SJSA1 (cell line): ENCODE measurements at places on chromosomes 1 and 21. TPM values are rescaled to one million over a fixed set of nuclear protein-coding genes. Genes with fewer than 3 reads are reported as not detected.

The LHX4 gene
- 4.6 and 6.4 TPM in 2 replicates for total RNA-seq

The PRAMEF27 gene
- total RNA-seq: not detected in 2 replicates

The MCOLN3 gene
- total RNA-seq: 0.16 TPM in 1 of 2 replicates, not detected in the other

DNA sequence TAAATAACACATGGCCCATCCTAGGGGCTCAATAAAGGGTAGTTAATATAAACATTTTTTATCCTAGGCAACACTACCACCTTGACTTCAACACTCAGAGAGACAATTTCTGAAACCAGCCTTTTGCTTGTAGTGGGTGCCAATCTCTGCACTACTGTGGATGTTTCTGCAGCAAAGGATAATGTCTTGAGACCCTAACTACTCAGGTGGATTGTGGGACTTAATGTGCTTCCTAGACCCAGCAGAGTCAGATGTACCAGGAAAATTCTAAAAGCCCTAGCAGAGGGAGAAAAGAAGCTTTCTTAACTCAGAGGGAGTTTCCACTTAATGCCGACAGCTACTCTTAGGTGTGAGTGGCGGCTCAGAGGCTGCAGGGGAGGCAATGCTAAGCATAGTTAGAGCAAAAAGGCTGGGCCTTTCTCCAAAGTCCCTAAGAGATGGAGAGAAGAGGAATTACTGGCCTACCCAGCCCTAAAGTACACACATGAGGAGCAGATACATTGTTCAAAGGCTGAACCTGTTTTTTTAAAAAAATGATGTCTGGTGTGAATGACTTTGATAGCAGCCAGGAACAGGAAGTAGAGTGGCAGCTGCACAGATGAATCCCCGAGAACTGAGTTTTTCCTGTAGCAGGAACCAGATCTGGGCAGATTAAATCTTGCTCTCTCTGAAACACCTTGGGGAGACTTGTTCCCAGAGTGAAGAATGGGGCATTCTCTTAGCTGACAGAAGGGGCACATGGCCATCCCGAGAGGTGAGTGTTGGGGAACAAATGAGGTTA lies 33.5 kb upstream of the ABCD3 start:
- no peak for DNase-seq

GRCh38 chr1:228371741-228372182 lies 34.9 kb downstream of the TRIM11 start:
- DNase-seq: no peak

DNA sequence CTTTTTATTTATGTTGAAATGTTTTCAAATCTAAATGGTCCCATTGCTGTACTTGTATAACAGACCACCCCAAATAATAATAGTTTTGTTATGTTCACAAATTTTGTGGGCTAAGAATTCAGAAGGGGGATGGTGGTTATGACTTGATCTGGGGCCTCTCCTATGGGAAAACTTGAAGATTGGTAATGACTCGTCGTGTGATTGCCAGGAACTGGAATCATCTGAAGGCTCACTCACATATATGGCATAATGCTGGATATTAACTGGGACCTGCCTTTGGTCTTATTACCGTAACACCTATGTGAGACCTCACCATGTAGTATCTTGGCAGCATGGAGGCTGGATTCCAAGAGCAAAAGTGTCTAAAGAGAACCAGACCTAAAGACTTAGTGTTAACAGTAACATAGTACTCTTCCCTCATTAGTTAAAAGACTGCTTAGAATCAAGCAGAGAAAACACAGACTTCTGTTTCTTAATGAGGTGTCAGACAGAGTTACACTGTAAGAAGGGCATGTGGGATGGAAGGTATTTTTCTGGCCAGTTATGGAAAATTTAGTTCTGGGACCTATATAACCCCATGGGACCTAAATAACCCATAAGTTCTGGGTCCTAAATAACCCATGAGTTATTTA lies 11.9 kb downstream of the LYPLAL1 start:
- DNase-seq: no peak

- DNase-seq: no peak
These were observed 59.6 kb downstream of the XPR1 start for GRCh38 chr1:180691322-180691913.

DNA sequence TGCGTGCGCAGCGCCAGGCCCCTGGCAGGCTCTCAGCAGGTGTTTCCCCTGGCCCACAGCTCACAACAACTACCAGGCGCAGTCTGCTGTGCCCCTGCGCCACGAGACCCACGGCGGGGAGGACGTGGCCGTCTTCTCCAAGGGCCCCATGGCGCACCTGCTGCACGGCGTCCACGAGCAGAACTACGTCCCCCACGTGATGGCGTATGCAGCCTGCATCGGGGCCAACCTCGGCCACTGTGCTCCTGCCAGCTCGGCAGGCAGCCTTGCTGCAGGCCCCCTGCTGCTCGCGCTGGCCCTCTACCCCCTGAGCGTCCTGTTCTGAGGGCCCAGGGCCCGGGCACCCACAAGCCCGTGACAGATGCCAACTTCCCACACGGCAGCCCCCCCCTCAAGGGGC lies 68.1 kb downstream of the ALPL start:
- DNase-seq: no peak

DNA sequence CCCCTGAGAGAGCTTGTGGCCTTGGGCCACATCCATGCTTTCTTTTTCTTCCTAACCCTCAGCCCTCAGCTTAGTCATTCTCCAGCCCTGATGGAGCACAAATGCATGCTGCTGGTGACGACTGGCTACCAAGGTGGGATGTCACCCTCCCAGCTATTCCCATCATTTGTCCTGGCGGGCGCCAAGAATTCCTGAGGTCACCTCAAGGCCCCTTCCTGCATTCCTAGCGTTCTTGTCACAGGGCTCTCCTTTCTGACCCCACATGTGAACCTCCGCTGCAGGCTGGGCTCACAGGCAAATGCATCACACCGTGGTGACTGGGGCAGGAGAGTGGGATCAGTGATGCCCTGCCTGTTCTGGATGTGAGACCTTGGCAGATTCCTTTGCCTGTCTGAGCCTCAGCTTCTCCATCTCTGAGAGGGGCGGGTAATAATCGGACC lies 53.4 kb upstream of the IFFO2 start:
- peak; percentile 99 for DNase-seq

DNA sequence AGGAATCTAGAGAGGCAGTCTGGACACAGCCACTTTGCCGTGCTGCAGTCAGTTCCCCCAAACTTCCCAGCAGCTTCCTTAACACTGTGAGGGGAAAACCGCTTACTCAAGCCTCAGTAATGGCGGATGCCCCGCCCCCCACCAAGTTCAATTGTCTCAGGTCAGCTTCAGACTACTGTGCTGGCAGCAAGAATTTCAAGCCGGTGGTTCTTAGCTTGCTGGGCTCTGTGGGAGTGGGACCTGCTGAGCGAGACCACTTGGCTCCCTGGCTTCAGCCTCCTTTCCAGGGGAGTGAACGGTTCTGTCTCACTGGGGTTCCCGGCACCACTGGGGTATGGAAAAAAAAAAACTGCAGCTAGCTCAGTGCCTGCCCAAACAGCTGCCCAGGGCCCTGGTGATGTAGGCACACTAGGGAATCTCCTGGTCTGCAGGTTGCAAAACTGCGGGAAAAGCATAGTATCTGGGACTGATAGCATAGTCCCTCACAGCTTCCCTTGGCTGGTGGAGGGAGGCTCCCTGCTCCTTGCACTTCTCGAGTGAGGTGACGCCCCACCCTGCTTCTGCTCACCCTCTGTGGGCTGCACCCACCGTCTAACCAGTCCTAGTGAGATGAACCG lies 23.7 kb upstream of the HFM1 start:
- DNase-seq: no peak

GRCh38 chr1:212559929-212560328 lies 48.6 kb upstream of the ATF3 start:
- no peak for DNase-seq

DNA sequence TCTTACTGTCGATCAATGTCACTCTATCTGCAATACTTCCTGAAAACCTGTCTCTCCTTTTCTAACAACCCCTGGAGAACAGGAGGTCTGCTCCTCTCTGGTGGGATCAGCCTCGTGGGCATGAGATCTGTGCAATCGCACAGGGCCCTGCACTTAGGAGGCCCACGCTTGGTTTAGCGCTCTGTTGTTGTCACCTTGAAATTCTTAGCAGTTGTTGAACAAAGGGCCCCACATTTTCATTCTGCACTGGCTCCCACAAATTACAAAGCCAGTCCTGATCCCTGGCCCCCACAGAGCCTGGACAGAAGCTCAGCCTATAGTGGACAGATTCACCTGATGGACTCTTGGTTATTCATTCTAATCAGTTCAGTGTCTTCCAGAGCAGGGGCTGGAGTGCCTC lies 18.6 kb downstream of the SPOCD1 start:
- no peak for DNase-seq
